ENCODE measurements at places on chromosomes 5 and 9. TPM values are rescaled to one million over a fixed set of nuclear protein-coding genes. Genes with fewer than 3 reads are reported as not detected.

SHISAL2B gene
- not detected for total RNA-seq

ANGPTL2 gene
- not detected for total RNA-seq

PHF24 gene
- not detected for total RNA-seq

JMY gene
- 26.4 TPM for total RNA-seq

TMEM171 gene
- not detected for total RNA-seq

NTNG2 gene
- total RNA-seq, result 6.0 TPM

APBA1 gene
- 2.4 TPM for total RNA-seq

AQP7 gene
- 1.1 TPM for total RNA-seq

SIMC1 gene
- total RNA-seq, result 22.5 TPM

SHROOM1 gene
- 5.4 TPM for total RNA-seq

MAMDC2 gene
- total RNA-seq, result not detected

SNCAIP gene
- total RNA-seq, result not detected

CYLC2 gene
- not detected for total RNA-seq

JAKMIP2 gene
- total RNA-seq, result 0.24 TPM

EIF4E1B gene
- not detected for total RNA-seq

FAM153A gene
- 125 TPM for total RNA-seq

GRM6 gene
- not detected for total RNA-seq

SH3RF2 gene
- total RNA-seq, result 0.61 TPM

MEGF10 gene
- not detected for total RNA-seq

F12 gene
- not detected for total RNA-seq

CCL27 gene
- total RNA-seq, result not detected

FAM151B gene
- not detected for total RNA-seq

FBLL1 gene
- 0.22 TPM for total RNA-seq

CATSPER3 gene
- 0.97 TPM for total RNA-seq

GLRA1 gene
- total RNA-seq, result not detected

TAF11L5 gene
- not detected for total RNA-seq

PCDHGA8 gene
- 0.17 TPM for total RNA-seq

ADAMTS19 gene
- not detected for total RNA-seq

AHRR gene
- total RNA-seq, result 2.6 TPM

GKAP1 gene
- total RNA-seq, result 7.1 TPM

SPEF2 gene
- 9.9 TPM for total RNA-seq

IL5 gene
- total RNA-seq, result not detected

MVB12B gene
- 3.8 TPM for total RNA-seq

NMUR2 gene
- total RNA-seq, result not detected

PDZD2 gene
- total RNA-seq, result not detected

SPINK5 gene
- total RNA-seq, result not detected

CD72 gene
- 5.2 TPM for total RNA-seq

FAXDC2 gene
- total RNA-seq, result 0.49 TPM

COL23A1 gene
- total RNA-seq, result 0.32 TPM

RXRA gene
- 59.5 TPM for total RNA-seq

ASPN gene
- total RNA-seq, result not detected

RAI14 gene
- 0.89 TPM for total RNA-seq

Measured in naive thymus-derived CD4-positive, alpha-beta T cell (primary cell).